Esophagus muscularis mucosa (tissue), 4 donors: ENCODE measurements at places on chromosomes 11 and 22. TPM values are rescaled to one million over a fixed set of nuclear protein-coding genes. Genes with fewer than 3 reads are reported as not detected.

- no peak for DNase-seq
Observed at GRCh38 chr11:98940913-98941312, 79.8 kb upstream of the CNTN5 start.

DNA sequence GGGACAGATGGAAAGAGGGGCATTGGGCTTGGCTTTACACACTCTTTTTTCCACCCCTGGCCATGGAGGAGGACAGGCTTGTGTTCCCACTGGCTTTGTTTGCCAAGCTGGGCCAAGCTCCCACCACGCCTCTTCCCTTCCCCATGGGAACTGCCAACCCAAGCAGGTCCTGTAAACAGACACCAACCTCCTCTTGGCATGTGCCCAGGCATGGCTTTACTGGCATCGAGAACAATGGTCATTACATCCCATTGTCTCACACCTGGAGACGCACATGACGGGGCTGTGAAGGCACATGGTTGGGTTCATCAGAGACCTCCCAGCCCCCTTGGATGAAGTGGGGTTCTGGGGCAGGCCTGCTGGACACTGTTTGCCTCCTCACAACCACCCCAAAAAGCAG is 11.7 kb downstream of the SEC14L3 start:
- no peak for DNase-seq

- DNase-seq, result no peak
Observed at GRCh38 chr11:87329172-87329571, 291.4 kb downstream of the TMEM135 start.

DNA sequence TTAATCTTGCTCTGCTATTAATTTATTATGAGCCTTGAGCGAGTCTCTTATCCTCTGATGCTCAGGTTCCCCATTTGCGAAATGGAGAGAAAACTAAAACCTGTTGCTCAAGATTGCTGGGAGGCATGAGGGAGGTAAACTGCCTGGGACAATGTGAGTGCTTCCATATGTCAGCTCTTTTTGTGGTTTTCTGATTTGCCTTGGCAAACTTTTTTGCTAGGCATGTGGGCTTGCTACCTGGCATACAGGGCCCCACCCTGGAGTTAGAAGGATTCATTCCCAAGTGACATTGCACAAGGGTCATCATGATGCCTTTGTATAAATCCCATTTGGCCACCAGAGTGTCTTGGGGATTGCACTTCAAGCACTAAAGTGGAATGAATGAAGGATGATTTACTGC is 22.4 kb downstream of the TSPAN18 start:
- DNase-seq, result no peak

DNA sequence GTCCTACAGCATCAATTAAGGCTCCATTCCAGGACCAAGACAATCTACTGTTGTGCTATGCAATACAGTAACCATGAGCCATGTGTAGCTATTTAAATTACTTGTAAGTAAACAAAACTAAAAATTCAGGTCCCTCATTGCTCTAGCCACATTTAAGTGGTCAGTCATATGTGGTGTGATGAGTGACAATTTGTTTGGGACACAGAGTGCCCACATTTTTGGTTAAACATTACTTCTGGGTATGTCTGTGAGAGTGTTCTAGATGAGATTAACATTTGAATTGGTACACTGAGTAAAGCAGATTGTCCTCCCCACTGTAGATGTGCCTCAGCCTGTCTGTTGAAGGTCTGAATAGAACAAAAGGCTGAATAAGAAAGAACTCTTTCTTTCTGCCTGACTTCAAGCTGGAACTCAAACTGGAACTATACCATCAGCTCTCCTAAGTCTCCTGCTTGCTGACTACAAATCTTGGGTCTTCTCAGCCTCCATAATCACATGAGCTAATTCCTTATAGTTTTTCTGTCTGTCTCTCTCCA is 15.8 kb downstream of the KBTBD3 start:
- no peak for DNase-seq

DNA sequence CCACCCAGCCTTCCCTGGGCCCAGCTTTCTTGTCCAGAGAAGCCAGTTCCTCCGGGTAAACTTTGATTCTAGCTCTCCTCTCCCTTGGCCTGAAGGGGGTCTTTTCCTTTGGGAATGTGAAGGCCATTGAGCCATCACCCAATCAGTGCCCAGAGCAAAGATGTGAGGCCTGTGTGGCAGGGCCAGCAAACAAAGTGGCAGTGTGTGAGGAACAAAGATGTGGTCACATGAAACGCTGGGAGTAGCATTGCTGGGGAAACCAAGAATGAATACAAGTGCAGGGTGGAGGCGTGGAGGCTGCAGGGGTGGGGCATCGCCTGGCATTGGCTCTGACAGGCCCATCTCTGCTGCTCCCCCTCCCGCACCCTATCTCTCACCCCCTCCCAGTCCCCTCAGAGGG is 91.9 kb upstream of the BID start:
- DNase-seq, result no peak

- no peak for DNase-seq
Observed at GRCh38 chr11:69125861-69126260, 29.9 kb upstream of the SMIM38 start.

DNA sequence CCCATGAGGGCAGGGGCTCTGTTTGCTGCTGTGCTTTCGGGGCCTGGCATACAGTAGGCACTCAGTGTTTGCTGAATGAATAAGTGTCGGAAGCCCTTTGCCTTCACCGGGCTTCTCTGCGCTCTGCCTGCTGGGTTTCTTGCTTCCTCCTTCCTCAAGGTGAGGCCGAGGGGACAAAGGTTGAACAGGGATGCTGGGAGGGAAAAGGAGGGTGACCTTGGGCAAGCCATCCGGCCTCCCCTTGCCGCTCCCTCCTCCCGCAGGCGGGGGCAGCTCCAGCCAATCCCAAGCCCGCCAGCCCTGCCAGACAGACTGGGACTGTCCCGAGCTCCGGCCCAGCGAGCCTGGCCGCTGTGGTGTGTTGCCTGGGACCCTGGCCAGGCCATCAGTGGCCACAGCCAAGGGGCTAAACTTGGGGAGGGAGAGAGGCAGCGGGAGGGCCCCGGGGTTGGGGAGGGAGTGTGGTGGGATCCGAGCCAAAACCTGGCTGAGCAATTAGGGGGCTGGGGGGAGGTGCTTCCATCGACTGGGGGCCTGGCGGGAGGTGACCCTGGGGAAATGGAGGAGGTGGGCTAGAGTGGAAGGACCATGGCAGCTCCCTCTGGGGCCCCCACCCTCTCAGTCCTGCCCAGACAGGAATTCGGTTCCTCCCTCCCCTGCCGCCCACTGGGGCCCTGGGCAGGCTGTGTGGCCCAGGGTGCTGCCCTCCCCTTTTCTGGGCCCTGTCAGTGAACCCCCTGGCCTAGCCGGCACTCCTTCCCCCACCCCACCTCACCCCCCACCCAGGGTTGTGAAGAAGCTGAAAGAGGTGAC is 3.4 kb upstream of the RCOR2 start:
- DNase-seq, result no peak

DNA sequence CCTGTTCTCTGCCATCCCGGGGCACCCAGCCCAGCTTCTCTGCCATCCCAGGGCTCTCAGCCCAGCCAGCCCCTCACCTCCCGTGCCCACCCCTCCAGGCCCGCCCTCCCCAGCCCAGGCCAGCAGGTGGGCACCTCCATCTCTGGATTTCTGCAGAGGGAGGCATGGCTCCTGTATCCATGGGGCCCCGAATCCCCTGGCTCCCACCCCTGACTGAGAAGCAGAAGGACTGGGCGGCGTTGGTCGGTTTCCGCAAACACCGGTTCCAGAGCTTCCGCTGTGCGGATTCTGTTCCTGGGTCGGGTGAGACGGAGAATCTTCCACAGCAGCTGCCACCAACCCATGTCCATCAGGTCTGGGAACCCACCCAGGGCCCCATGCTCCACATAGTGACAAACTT is 240.3 kb downstream of the BRD1 start:
- no peak for DNase-seq

DNA sequence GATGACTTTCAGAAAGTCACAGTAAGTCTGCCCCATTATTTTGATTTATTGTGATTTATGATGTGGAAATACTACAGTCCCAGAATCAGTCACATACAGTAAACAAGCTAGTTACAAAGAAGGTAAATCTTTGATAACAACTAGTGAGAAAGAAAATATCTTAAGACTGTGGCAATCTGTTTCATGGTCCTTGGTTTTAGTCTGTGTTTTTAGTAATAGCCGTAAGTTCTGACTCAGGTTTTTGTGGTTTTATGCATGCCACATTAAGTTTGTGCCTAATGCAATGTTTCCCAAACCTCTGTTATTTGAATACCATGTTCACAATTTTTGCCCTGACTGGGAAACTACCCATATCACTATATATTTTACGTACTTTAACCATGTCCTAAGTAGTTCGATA is 6.7 kb downstream of the CEP295 start:
- DNase-seq, result no peak

DNA sequence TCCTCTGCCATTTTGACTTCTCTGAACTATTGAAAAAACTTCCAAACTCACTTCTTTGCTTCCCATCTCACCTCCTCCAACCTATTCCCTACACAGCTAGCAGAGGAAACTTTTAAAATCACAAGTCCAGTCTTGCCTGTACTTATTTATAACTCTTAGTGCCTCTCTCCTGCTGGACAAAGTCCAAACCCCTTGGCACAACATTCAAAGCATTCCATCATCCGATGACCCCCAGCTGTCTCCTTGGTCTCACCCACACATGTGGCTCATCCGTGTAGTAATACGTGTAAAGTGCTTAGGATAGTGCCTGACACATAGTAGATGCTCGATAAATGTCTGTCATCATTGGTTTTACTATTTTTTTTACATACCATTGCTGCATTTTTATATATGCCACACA is 101.4 kb downstream of the PARVA start:
- peak; percentile 53 for DNase-seq

GRCh38 chr11:44621140-44621681 is 55.7 kb downstream of the CD82 start:
- peak; percentile 93 for DNase-seq

DNA sequence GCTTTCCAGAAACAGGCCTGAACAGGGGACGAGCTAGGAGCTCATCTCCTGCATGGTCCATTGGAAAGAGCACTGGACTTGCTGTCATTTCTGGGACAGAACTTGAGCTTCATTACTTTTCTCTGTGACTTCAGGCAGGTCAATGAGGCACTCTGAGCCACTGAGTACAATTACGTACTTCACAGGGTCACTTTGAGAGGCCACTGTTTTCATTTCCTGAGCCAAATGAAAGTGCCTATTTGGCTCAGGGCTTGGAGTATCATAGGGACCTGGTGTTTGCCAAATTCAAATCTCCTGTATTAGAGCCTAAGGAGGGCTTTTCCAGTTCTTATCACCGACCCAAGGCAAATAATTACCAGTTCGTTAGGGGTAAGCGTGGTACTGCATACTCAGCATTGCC is 319.3 kb downstream of the CADM1 start:
- DNase-seq, result no peak

- no peak for DNase-seq
Observed at GRCh38 chr22:44369916-44370801, 57.4 kb upstream of the SHISAL1 start.

DNA sequence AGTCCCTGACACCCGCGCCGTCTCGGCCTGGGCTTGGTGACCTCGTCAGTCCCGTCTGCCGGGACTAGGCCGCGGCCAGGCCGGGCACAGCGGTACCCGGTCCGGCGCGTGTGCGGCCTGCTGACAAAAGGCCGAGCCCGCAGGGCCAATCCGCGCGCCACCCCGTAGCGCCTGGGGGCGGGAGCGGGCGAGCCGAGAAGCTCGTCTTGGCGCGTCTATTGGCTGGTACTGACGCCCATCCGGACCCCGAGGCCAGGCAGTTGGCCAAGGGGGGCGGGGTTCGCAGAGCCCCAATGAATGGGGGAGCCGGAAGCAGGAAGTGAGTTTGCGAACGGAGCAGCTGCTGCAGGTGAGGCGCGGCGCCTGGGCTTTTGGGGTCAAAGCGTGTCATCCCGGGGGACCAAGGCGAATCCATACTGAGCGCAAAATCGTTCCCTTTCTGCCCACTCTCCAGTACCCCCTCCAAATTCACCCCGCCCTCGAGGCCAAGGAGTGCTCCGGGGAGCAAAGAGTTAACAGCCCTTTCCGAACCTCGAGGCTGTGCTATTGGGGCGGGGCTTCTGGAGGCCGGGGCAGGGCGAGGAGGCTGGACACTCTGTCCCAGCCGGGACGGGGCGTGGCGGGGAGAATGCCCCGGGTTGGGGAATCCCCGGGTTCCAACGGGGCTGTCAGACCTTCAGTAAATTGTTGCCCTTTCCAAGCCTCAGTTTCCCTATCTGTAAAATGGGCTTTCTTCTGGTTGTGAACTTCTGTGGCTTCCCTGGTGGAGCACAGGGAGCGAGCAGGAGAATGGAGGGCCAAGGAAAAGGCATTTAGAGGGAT is at the start of gene DPP3:
DPP3 (plus strand) TSS at position 318 of the 822 bp plus-strand sequence. CDS start 1,767 bp downstream, outside the sequence.
- peak; percentile 99 for DNase-seq

DNA sequence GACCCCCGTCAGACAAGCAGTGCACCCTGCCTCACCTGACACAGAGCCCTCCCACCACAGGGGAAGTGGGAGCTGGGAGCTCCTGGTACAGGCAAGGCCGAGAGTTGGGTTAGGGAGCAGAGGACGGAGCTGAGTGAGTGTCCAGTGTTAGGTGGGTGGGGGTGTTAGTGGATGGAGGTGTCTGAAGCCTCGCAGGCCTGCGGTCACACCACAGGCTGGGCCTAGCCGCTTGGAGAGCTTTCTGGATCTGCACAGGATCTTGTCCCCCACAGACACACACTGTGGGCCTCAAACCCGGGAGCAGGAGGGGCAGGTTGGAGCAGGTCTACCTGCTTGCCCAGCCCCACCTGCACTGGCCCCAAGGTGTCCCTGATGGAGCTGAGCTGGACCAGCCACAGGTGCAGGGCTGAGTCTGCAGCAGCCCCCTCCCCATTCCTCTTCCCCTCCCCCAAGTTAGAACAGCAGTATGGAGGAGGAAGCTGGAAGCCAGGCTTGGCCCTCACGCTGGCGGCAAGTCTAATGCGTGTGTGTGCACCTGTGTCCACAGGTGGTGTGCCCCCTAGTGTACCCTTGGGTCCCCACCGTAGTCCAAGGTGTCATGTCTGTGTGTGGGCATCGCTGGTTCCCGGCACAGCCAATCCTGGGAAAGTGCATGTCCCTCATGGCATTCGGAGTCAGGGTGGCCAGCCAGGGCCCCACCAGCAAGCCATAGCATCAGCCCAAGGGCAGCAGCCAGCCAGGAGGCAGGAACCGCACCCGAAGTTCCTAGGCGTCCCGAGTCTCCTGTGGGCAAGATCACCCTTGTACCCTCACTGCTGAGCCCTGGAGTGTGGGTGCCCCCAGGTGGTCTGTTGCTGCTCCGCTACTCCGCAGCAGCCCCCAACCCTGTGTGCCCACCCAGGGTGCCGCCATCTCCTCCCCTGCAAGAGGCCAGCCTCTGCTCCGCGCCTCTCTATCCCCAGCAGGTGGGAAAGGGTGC is 2.0 kb upstream of the GATD1 start:
- DNase-seq, result no peak

XKR3 gene
- not detected for total RNA-seq

APOA5 gene
- total RNA-seq, result not detected

FAM111B gene
- total RNA-seq, result 0.13 TPM

MS4A15 gene
- total RNA-seq, result 0.52 TPM

C11orf65 gene
- 0.33 TPM for total RNA-seq

SLN gene
- 0.65 TPM for total RNA-seq
